ENCODE measurements at places on chromosomes 4 and X.

- DNase-seq, result no peak
Measured at GRCh38 chr4:153733751-153734448, 25.9 kb downstream of the RNF175 start.

- no peak for DNase-seq
Measured at GRCh38 chrX:119174900-119175299, 47.3 kb upstream of the KIAA1210 start.

- DNase-seq, result no peak
Measured at GRCh38 chrX:81201071-81201470, 642 bp downstream of the HMGN5 start.

- no peak for DNase-seq
Measured at GRCh38 chr4:107564326-107564725, 155.7 kb downstream of the PAPSS1 start.

DNA sequence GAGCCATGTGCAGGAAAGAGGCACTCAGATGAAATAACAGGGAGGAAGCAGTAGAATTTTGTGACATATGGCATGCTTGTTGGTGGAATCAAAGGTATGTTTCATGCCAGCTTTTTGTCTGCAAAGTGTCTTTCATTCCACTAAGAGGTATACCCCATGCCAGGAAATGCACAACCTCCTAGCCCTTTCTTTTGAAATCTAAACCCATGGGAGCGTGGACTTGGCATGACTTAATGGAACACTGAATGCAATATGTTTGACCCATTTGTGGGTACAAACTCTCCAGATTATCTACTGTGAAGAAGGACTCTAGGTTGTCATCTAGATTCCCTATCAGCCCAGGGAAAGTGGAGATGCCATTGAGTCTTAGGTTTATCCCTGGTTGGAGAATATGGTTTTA, 338.3 kb upstream of the TEX13C start:
- no peak for DNase-seq

- no peak for DNase-seq
Measured at GRCh38 chrX:44232081-44232480, 111.4 kb downstream of the EFHC2 start.

DNA sequence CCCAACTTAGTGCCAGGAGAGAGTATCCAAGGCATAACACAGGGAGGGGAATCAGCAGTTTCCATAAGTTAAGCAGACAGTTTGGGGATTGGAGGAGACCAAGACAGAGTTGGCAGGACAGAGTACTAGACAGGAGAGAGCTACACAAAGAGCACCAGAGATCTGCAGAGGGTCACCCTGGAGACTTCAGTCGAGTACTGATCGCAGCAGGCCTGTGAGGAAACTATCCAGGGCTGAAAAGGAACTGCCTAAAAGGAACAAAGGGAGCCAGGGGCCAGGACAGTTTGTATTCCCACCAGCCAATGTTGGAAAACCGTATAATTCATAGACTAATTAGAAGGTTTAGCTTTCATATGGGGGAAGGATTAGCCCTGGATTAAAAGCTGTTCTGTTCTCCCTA, 80.6 kb upstream of the ENPP6 start:
- no peak for DNase-seq

Data from stimulated activated CD4-positive, alpha-beta T cell treated with anti-CD3 and anti-CD28 coated beads, Interleukin-1b, Interleukin-23, amount 100 ng/mL, for 1 hour (primary cell).